Eye (tissue), 1 donor: ENCODE measurements at places on chromosomes 6 and 20.

- no peak for DNase-seq
Measured at GRCh38 chr20:38355161-38356012, 9.1 kb downstream of the LBP start.

DNA sequence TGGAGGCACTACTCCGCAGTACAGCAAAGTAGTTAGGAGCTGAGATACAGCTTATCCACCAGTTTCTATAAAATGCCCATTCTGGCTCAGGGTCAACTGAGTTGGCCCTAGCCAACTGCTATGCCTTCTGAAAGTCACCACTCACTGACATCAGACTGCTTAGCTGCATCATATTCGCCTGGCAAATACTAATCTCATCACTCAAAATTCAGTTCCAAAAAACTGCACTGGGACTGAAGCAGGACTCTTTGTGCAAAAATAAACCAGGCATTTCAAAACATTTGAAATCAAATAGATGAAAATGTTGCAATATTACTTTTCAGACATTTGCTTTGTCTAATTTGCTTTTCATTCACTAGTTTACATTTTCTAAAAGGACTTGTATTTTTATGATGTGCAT, 230.0 kb downstream of the ALDH8A1 start:
- DNase-seq: no peak

DNA sequence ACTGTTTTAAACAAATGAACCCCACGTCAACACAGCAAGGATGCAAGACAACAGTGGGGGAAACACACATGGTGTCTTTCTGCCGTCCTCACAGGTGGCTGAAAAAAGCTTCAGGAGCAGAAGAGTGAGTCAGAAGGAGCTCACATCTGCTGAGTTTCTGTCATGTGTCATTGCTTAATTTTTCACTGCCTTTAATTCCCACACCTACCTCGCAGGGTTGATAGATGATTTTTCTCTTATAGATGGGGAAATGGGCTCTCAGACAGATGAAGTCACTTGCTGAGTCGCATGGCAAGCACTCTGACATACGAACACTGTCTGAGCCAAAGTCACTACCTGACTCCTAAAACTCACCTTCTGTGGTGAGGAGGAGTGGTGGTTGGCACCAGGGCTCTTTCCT, 28.3 kb upstream of the CARMIL1 start:
- no peak for DNase-seq

DNA sequence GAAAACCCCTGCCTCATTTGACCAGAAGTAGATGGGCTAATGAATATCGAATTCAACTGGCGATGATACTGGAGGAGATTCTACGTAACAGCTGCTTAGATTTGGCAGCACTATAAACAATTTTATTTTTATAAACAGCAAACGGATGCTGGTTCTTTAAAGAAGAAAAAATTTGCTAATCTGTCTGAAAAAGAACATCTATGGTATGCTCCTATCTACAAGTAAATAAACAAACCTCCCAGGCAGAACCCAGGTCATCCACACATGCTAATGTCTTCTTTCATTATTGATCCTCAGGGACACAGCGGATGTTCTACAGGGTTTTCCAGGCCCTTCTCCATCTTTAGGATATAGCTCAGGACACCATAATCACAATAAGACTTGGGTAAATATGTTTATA, 291.3 kb downstream of the ALDH8A1 start:
- no peak for DNase-seq

GRCh38 chr6:35876902-35877301, 44.0 kb downstream of the SRPK1 start:
- no peak for DNase-seq

- DNase-seq: no peak
Measured at GRCh38 chr6:71410164-71410566, 121.6 kb downstream of the OGFRL1 start.

DNA sequence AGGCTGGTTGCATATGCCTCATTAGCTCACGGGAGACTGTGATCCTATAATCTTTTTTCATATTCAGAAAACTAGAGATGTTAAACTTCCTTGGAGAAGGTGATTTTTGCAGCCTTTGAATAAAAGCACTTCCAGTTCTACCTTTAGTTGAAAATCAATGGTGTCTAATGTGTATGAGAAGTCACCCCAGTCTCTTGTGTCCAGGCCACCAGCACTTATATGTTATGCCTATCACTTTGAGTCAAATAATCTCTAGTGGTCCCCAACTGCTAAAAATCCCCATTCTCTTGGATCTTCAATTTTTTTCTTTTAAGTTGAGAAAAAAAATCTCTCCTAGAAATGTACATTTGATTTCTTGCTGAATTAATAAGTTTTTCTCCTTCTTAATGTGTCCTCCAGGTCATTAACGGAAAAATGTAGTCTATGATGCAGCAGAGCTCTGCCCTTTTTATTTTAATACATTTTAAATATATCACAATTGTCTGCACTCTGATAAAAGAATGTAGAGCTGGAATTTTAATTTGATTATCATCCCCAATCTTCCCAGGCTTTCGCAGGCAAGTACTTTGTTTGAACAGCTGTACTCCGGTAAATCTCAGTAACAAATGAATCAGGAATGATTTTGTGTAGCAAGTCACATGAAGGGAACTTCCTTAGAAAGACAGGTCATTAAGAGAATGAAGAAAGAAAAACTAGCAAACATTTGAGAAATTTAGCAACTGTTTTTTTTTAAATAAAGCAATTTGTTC, 147.0 kb downstream of the SOX4 start:
- peak; percentile 65 for DNase-seq

- no peak for DNase-seq
Measured at GRCh38 chr6:27287751-27288135, 24.3 kb downstream of the POM121L2 start.

- no peak for DNase-seq
Measured at GRCh38 chr20:13723011-13723410, 61.7 kb downstream of the ESF1 start.

GRCh38 chr6:30025186-30025585, 35.9 kb upstream of the POLR1H start:
- DNase-seq: no peak

DNA sequence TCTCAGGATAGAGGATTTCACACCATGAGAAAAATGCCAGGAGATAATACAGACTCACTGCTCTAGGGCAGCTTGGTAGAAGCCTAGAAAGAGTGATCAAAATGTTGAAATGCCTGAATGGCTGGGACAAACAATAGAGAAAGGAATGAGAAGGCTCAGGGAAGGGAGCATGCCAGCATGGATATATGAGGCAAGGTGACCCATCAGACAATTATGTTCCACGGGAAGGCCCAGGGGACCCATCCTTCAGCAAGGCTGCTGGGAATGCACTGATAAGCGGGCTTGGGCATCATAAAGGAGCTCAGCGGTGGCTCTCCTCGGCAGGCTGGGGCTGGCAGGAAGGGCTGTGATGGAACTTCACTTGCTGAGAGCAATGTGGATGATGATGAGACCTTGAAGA, 12.2 kb downstream of the HEBP2 start:
- DNase-seq: no peak

DNA sequence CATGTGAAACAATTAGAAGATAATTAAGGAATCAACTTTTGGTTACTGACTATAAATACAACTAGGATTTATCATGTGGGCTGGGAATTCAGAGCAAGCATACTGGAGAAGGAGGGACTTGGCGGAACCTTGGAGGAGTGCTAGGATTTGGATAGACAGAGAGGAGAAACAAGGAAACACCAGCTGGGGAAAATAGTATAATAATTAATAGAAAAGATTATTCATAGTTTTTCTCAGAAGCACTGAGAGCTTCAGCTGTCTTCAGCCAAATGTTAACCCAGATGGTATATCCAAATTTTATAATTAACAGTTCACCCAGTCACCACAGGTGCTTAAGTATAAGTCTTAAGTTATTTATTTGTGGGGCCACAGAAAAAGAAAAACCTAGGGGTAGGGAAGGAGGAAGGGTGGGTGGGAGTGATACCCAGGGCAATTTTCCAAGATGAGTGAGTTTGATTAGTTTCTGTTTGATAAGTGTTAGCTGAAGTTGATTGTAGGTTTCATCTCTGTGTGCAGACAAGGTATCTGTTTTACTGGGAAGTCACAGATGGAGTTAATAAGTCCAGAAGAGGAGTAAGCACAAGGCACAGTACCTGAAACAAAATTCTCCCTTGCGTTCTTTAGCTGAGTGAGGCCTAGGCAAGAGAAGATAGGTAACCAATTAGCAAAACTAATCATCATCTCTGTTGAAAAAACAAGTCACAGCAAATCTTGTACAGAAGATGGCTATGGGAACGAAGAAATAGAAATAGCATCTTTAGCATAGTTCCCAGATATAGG, 175.5 kb downstream of the TFAP2B start:
- no peak for DNase-seq

- no peak for DNase-seq
Measured at GRCh38 chr6:106220485-106220884, 105.1 kb downstream of the ATG5 start.

DNA sequence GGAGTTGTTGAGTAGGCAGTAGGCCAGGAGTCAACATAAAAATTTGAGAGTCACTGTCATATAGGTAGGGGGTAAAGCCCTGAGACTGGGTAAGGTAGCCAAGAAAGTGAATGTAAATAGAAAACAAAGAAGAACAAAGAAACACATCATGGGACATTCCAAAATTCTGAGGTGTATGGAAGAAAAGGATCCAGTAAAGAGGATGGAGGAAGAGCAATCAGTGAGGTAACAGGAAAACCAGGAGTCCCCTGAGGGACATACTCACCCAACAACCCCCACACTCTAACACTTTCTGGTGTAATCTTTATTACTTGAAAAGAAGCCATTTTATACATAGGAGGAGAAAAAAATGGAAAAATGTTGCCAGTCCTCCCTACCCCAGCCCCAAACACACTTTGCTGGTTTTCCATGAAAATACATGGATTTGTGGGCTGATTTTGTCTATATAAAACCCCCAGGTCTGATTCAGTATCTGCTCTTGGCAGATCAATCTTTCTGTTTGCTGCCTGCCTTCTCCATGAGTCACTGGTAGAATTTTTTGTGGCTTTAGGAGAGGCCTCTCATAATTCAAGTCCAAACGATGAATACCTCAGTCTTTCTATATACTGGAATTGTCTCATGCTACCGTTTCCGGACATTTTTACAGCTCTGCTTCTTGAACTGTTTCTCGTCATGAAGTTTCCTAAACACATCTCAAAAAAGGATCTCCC, 271.4 kb upstream of the MAN1A1 start:
- no peak for DNase-seq

DNA sequence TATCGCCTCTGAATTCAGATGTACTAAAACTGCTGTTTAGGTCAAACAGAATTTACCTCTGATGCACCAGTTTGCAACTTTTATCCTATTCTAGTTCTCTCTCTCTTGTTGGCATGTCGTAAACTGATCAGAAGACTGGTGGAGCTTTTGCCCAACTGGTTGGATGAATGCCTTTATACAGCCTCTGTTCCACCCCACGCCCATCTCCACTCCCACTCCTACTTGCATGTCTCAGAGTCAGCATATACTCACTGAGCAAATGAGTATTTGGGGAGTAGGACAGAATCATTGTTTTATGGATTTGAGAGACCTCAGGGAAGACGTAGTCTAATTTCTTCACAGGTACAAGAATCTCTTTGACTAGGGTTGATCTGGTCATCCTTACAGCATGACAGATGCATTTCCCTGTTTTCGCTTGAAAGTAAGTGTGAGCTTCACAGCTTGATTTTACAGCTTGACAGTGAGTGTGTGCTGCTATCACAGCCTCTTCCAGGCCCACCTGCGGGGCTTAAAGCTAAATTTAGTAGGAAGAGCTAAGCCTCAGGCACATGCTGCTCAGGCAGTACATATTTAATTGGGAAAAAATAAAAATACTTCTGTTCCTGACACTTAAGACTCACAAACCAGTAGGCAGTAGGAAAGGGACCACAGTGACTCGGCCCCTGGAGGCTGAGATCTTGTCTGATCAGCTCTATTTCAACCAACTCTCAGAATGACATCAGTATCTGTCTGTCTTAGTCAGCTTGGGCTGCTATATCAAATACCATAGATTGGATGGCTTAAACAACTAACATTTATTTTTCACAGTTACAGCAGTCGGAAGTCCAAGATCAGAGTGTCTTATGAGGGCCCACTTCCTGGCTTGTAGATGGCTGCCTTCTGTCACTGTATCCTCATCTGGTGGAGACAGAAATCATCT, 30.4 kb downstream of the TRMT6 start:
- no peak for DNase-seq

DNA sequence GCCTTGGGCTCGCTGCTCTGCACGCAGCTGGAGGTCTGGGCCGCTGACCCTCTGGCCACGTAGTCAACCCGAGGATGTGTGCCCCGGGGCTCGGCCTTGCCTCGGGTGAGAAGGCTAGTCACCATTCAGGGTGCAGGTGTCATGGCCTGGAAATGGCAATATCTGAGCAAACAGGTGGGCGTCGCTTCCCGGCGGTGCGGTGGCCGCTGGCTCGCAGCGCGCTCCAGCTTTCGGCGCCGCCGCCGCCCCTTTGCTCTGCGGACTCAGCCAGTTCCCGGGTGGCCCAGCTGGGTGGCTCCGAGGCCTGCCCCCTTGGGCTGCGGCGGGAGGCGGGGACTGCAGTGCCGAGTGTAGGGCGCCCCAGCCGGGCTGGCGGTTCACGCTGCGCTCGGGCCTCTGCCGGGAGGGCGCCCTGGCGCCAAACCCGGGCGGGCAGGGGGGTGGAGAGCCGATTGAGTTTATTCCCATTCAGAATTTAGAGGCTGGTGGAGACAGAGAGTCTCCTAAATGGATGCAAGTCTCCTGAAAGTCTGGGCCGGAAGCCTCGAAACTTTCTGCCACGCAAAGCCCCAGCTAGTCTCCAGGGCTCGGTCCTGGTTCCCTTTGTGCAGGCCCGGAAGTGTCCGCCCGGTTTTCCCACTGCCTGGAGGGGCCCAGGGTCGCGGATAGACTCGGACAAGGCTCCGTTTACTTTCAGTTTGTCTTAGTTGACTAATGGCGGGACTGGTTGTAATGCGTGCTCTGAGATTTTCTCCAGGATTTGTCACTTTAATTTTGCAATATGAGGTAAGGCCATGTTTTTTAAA, 11.3 kb upstream of the TFAP2A start:
- DNase-seq: peak; percentile 70

GRCh38 chr20:50415516-50416268, 94.5 kb upstream of the PTPN1 start:
- peak; percentile 65 for DNase-seq

GRCh38 chr20:13286607-13287006, 65.5 kb downstream of the ISM1 start:
- peak; percentile 13 for DNase-seq

GRCh38 chr6:132354517-132355167, 46.6 kb downstream of the MOXD1 start:
- no peak for DNase-seq

DNA sequence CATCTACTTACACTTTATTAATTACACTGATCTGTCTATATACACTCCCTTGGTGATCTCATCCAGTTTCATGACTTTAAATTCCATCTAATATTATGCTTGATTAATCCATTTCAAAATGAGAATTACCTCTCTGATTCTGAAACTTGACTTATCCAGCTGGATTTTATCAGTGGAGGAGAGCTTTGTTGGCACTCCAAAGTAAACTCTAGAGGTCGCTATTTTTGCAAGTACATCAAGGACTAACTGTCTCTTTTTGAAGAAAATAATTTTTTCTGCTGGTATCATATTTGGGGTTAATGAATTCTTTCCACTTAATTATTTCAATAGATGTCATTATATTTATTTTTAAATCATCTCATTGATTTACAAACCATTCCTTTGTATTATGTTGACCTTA, 630.3 kb upstream of the MAN1A1 start:
- DNase-seq: no peak

GRCh38 chr6:47672816-47673215, 25.6 kb upstream of the ADGRF4 start:
- no peak for DNase-seq
